Activated T-cell treated with anti-CD3 and anti-CD28 coated beads, Interleukin-2, amount 50 U/mL, for 72 hours (primary cell): ENCODE measurements at places on chromosomes 3 and 15.

DNA sequence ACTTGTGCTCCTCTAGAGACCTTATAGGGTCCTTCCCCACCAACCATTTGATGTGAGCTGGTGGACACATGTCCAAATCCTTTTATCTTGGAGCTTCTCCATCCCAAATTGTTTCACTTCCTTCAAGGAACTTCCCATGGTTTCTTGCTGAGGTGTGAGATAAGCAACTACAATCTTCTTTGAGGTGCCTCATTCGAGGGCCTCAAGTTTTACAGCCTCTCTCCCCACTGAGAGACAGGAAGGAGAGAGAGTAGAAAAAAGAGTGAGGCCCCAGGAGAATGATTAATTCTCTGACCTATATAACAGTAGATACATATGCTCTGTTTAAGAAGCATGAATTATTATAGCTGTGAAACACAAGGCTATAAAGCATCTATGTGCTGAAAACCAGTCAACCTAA, 70.5 kb downstream of the SUMF1 start:
- peaks cover 39% of the 10 kb centered on the region for H3K4me1 ChIP-seq
- peak overlapping the region; percentile 20 for H3K27ac ChIP-seq
- H3K36me3 ChIP-seq, result peaks cover 10% of the 10 kb centered on the region
- H3K4me3 ChIP-seq, result no peak overlapping the region
- no peaks in the 10 kb centered on the region for H3K27me3 ChIP-seq

DNA sequence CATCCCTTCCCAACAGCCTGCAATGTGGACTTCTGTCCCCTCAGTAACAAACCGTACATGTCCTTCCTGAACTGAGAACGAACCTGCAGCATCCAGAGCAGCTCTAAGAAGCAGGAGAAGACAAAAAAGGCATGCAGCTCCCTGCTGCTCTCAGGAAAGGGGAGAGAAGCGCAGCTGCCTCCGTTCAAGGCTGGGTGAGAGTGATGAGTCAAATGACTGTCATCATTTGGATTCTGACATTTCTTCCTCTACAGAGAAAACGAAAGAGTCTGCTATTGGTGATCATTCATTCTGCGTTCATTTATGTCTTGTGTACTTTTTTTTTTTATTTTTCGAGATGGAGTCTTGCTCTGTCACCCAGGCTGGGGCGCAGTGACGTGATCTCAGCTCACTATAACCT, 677.8 kb downstream of the FHIT start:
- H3K36me3 ChIP-seq, result no peaks in the 10 kb centered on the region
- H3K4me3 ChIP-seq, result no peak overlapping the region
- H3K27ac ChIP-seq, result no peak overlapping the region
- H3K27me3 ChIP-seq, result no peaks in the 10 kb centered on the region
- DNase-seq, result no peak

DNA sequence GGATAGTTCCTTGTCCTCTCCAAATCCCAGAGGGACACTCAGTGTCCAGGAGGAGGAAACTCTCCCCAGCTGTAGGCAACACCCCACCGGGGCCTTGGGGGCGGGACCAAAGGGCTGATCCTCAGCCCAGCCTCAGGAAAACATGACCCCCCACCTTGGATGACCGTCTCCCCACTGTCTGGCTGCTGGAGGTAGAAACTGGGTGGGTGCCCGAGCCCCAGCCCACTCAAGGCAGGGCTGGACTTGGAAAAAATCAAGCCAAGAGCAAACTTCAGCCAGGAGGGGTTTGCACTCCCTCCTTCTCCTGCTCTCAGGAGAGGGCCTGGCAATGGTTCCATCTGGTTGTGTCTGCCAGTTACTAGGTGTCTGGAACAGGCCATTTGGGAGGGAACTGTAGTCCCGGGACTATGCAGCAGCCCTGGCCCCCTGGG, 3.6 kb upstream of the RASL12 start:
- H3K4me3 ChIP-seq, result no peak overlapping the region
- no peaks in the 10 kb centered on the region for H3K36me3 ChIP-seq
- no peak overlapping the region for H3K27ac ChIP-seq

DNA sequence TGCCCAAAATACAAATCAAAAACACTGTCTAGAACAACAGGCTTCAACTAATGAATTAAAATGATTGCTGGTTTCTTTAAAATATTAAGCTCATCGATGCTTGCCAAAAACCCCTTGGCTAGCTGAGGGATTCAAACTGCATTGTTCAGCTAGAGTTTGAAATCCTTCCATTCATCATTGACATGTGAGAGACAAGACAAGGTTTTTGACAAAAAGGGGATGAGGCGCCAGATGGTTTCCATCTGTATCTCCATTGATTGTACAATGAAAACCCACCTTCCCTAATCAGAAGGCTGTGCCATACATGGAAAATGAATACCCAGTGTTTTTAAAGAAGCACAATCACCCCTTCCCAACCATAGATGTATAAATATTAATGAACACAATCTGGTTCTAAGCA, 67.8 kb downstream of the THRB start:
- H3K36me3 ChIP-seq, result no peaks in the 10 kb centered on the region
- H3K4me1 ChIP-seq, result no peaks in the 10 kb centered on the region
- no peak overlapping the region for H3K27ac ChIP-seq
- H3K27me3 ChIP-seq, result no peaks in the 10 kb centered on the region

DNA sequence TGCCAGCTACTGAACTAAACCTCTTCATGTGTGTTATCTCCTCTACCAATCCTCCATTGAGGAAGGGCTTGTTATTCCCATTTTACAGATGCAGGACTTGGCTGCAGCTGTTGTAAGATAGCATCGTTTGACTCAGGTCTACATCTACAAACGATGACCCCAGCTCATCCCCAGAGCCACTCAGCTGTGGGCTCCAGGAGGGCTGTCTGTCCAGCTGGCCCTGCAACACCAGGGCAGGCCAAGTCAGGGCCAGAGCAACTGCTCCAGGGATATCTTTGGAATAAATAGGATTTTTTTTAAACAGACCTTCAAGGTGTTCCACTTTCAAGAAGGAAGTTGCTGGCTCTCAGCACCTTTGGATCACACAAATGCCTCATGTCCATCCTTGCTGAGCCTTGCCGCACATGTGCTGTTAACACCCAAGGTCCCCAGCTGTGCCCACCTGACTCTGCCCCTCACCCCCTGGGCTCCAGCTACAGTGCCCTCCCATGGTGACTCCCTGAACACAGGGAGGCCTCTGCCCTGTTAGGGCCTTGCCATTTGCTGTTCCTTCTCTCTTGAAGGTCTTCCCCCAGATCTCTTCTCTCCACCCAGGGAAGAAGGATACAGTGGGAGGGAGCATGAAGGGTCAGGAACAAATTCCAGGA, 31.0 kb downstream of the ALDH1L1 start:
- H3K27me3 ChIP-seq, result peaks cover 9% of the 10 kb centered on the region
- no peak overlapping the region for H3K27ac ChIP-seq
- no peaks in the 10 kb centered on the region for H3K4me1 ChIP-seq
- H3K4me3 ChIP-seq, result no peak overlapping the region
- no peak for DNase-seq
- H3K36me3 ChIP-seq, result no peaks in the 10 kb centered on the region

GRCh38 chr3:143851331-143852017, 3.2 kb upstream of the SLC9A9 start:
- H3K4me3 ChIP-seq, result no peak overlapping the region
- no peak for DNase-seq
- H3K27me3 ChIP-seq, result no peaks in the 10 kb centered on the region
- H3K36me3 ChIP-seq, result no peaks in the 10 kb centered on the region

DNA sequence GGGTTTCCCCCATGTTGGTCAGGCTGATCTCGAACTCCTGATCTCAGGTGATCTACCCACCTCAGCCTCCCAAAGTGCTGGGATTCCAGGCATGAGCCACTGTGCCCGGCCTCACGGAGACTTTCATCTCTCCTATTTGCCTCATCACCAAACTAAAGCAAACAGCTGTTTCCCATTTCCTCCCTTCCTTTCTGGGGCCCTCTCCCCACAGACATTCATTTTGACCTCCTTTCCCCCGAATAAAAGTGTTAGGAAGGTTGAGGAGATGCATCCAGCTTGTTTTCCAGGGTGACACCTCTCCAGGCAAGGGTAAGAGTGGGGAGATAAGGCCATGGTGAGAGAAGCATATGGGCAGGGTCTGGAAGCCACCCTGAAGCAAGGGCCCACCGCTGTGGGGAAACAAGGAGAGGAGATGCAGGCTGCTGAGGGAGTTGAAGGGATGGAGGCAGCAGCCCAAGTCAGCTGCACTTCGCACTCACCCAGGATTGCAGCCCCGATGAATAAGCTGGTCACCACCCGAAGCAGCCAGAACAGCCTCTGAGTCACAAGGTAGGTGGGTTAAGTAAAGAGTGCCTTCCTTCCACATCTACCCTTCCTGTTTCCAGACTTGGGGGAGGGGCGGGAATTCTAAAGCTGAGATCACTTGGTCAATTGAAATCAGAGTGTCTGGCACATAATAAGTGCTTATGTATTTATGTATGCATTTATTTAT, 7.7 kb downstream of the DUOXA2 start:
- H3K4me1 ChIP-seq, result peaks cover 14% of the 10 kb centered on the region
- no peak overlapping the region for H3K27ac ChIP-seq
- DNase-seq, result no peak

- no peaks in the 10 kb centered on the region for H3K27me3 ChIP-seq
- no peak for DNase-seq
- H3K4me1 ChIP-seq, result peaks cover 13% of the 10 kb centered on the region
- no peak overlapping the region for H3K4me3 ChIP-seq
Measured at GRCh38 chr3:52930748-52931147, 33.4 kb upstream of the STIMATE start.

DNA sequence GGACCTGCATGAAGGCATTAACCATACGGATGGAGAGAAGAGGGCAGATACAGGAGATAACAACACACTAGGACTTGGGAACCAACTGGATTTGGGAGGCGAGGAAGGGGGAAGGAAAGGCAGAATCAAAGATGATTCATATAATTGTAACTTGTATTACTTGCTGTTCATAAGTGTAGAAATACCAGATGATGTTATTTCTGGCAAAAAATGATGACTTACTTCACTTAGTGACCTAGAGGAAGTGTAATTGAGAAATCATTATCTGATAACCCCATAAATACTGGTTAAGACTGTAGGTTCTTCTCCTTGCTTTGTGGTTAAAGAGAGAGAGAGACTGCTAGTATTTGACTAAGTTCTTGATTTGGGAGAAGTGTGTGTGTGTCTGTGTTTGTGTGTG, 50.5 kb upstream of the GK5 start:
- no peaks in the 10 kb centered on the region for H3K27me3 ChIP-seq
- DNase-seq, result no peak
- no peaks in the 10 kb centered on the region for H3K36me3 ChIP-seq
- no peak overlapping the region for H3K4me3 ChIP-seq
- no peak overlapping the region for H3K27ac ChIP-seq

DNA sequence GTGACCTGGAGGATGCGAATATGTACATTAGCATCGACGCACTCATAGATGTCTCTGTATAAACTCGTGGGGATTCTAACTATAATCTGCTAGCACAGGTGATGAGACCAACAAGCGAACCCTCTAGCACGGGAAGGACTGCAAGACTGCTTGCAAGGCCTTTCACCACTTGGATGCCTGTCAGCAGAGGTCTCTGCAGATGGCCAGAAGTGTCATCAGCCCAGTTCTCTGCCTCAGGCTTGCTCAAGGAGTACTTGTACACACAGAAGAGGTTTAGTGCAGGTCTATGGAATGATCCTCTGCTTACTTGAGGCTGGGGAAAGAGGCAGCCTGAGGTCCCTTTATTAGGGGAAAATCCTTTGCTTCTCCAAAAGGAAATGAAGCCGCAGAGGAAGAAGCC, 48.1 kb downstream of the EDEM1 start:
- H3K4me1 ChIP-seq, result peaks cover 7% of the 10 kb centered on the region
- no peak overlapping the region for H3K27ac ChIP-seq
- H3K27me3 ChIP-seq, result no peaks in the 10 kb centered on the region
- H3K4me3 ChIP-seq, result no peak overlapping the region
- DNase-seq, result no peak

- DNase-seq, result no peak
- H3K27me3 ChIP-seq, result peaks cover 21% of the 10 kb centered on the region
- peaks cover 18% of the 10 kb centered on the region for H3K4me1 ChIP-seq
Measured at GRCh38 chr15:78716651-78717050, 75.6 kb upstream of the CHRNB4 start.

- peak; percentile 56 for DNase-seq
- no peaks in the 10 kb centered on the region for H3K27me3 ChIP-seq
- peak overlapping the region; percentile 99 for H3K4me3 ChIP-seq
- peak overlapping the region; percentile 97 for H3K27ac ChIP-seq
- H3K4me1 ChIP-seq, result peaks cover 77% of the 10 kb centered on the region
- H3K36me3 ChIP-seq, result peaks cover 21% of the 10 kb centered on the region
Measured at GRCh38 chr15:92906563-92907081, 6.5 kb downstream of the CHD2 start.

- DNase-seq, result no peak
- H3K27me3 ChIP-seq, result no peaks in the 10 kb centered on the region
- H3K36me3 ChIP-seq, result peaks cover 2% of the 10 kb centered on the region
- H3K4me1 ChIP-seq, result peaks cover 66% of the 10 kb centered on the region
- H3K4me3 ChIP-seq, result no peak overlapping the region
- no peak overlapping the region for H3K27ac ChIP-seq
Measured at GRCh38 chr15:98673133-98673532, 24.8 kb downstream of the IGF1R start.

DNA sequence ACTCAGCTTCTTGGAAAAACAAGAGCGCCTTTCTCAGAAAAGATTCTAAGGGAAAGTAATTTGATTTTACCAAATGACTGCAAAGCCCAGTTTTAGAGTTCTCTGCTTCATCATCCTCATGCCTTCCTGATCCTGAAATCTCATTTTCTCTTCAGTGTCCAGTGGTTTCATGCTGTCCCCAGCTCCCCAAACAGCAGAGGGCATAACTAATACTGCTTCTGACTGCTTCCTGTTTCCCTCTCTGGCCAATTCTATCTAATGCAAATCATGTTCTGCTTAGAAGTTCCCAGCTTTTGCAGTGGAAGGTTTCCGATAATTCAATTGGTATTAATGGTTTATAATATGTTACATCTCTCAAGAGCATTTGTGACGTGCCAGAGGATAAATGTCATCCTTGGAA, 161.1 kb downstream of the CLSTN2 start:
- H3K27me3 ChIP-seq, result peaks cover 11% of the 10 kb centered on the region
- DNase-seq, result no peak
- no peaks in the 10 kb centered on the region for H3K4me1 ChIP-seq
- no peaks in the 10 kb centered on the region for H3K36me3 ChIP-seq
- H3K4me3 ChIP-seq, result no peak overlapping the region

DNA sequence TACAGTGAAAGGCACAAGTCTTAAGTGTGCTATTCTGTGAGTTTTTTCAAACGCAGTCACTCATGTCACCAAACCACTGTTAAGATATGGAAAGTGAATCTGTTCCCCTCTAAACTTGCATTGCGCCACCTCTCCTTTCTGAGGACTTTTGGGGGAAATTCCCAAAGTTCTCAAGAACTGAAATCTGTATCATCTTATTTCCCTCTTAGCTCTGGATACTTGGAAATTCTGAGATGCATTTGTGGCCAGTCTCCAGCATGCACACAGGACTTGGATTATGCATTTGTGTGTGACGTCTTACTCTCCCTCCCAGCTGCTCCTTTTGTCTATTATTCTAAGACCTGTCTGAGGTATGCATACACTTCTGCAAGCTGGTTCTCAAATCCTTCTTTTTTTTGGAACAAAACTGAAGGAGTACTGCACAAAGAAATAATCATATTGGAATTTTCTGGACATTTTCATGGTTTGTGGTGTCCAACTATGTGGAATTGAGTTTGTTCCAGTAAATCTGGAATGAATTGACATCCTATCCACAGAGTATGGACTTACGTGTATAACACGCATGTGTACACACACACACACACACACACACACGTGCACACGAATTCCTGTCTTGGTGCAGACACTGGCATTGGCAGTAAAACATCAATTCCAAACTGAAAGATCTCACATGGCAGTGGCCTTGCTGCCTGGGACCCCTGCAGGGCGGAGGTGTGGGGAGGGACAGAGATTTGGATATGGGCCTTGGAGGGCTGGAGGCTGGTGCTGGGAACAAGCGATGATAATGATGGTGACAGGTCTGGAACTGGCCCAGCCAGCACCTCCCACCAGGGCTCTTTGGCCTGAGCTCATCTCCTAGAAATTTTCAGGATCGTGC, 8.2 kb upstream of the LCTL start:
- no peak for DNase-seq
- no peaks in the 10 kb centered on the region for H3K36me3 ChIP-seq
- peak overlapping the region; percentile 21 for H3K27ac ChIP-seq
- H3K27me3 ChIP-seq, result no peaks in the 10 kb centered on the region
- peaks cover 22% of the 10 kb centered on the region for H3K4me1 ChIP-seq
